ENCODE measurements at places on chromosomes 3 and 15.

DNA sequence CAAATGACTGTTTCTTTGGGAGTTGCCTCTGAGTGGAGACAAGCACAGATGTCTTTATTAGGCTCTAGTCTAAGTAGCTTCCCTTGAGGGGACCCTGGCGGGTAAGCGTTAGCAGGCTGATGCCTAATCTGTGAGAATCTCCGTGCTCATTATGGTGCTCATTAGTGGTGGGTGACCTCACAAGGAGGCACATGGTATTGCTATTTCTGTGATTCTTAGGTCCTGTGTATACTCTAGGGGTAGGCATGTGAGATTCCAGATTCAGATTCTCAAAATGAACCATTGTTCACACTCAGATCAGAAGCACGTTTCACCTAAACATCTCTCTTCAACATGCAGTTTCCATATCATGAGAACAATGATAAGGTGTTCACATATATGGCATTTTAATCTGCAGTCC, 809.7 kb downstream of the NR2F2 start:
- DNase-seq: no peak

- DNase-seq: peak; percentile 95
Measured at GRCh38 chr3:27559835-27560234, 75.7 kb upstream of the SLC4A7 start.

DNA sequence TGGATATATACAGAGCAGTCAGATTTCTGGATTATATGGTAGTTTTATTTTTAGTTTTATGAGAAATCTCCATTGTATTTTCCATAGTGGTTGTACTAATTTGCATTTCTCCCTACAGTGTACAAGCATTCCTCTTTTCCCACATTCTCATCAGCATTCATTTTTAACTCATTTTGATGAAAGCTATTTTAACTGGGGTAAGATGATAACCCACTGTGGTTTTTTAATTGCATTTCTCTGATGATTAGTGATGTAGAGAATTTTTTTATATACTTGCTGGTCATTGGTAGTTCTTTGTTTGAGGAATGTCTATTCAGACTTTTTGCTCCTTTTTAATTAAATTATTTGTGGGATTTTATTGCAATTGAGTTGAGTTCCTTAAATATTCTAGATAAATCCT, 903.6 kb downstream of the DIPK2A start:
- no peak for DNase-seq

- peak; percentile 70 for DNase-seq
Measured at GRCh38 chr15:51332206-51333147, 5.9 kb downstream of the CYP19A1 start.

DNA sequence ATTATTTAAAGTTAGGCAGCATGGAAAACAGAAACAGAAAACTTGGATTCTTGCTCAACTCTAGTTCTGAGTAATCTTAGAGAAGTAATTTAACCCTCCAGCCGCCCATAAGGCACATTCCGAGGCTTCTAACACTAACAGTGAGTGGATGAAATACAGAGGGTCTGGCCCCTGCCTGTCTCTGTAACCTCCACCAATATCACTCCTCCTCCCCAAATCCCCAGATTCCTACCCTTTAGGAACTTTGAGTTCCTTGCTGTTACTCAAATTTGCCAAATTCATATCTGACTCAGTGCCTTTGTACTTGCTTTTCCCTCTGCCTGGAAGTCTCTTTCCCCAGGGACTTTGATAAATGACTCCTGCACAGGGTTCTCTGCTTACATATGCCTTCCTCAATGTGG, 112.5 kb upstream of the TGFBR2 start:
- DNase-seq: no peak

DNA sequence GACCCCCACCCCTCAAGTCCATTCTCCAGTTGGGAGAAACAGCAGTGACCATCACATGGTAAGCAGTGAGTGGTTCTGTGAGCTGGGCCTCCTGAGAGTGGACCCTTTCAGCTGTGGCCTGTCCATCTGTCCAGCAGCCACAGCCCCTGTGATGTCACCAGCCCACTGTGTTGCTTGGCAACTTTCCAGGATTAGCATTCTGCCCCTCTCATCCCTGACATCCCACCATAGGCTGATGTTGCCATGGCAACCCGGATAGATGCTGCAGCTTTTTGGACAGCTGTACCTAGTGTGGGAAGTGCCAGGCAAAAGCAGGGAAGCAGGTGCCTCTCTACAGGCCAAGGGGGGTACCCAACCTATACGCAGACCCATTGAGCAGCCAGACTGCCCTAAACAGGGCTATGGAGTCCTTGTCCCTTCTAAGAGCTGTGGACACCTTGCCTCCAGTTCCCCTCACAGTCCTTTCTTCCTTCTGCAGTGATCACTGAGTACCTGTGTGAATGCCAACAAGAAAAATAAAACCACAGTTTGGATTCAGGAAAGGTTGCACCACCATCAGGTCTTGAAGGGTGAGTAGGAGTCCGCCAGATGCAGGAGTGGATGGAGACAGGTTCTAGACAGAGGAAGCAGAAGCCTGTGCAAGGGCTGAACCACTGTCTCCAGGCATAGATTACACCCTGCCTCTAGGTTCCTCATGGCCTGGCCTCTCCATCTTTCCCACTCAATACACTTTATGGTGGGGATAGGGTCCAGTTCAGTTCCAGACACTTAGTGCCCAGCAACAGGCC, at the start of gene DNAH1:
TSS of gene DNAH1 (plus strand) at position 343 of the 788 bp plus-strand sequence. CDS start 6,124 bp downstream, outside the sequence.
- DNase-seq: no peak

DNA sequence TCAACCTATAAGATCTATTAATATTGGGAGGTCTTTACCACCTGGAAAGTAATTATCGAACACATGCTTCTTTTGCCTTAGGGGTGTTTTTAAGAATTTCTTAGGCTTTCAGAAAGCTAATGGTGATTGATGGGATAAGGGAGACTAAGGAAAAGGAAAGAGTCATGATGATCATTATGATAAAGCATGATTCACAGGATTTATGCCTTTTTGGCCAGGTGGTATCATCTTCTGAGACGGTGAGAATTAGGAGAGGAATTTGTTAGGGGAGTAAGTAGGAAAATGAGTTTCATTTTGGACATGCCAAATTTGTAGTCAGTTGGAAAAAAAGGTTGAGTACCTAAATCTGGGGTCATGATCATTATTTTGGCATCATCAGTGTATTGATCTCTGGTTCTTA, 8.9 kb downstream of the ARMC8 start:
- DNase-seq: no peak

DNA sequence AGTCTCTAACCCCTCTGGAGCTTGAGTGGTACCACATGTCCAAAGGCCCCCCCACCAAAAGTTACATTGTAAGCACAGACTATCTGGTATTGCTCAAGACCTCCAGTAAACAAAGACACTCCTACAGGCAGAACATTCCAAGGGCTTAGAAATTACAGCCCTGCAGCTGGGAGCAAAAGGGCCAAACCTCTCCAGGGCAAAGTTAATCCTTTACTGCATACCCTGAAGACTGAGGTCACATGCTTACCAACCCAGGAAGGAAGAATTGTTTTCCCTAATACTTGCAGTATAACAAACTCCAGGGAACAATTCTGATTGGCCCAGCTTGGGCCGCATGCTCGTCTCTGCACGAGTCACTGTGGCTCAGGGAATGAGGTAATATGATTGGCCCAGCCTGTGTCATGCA, 266.1 kb upstream of the NR2F2 start:
- peak; percentile 65 for DNase-seq

GRCh38 chr15:93485438-93486327, 396.7 kb upstream of the RGMA start:
- no peak for DNase-seq

DNA sequence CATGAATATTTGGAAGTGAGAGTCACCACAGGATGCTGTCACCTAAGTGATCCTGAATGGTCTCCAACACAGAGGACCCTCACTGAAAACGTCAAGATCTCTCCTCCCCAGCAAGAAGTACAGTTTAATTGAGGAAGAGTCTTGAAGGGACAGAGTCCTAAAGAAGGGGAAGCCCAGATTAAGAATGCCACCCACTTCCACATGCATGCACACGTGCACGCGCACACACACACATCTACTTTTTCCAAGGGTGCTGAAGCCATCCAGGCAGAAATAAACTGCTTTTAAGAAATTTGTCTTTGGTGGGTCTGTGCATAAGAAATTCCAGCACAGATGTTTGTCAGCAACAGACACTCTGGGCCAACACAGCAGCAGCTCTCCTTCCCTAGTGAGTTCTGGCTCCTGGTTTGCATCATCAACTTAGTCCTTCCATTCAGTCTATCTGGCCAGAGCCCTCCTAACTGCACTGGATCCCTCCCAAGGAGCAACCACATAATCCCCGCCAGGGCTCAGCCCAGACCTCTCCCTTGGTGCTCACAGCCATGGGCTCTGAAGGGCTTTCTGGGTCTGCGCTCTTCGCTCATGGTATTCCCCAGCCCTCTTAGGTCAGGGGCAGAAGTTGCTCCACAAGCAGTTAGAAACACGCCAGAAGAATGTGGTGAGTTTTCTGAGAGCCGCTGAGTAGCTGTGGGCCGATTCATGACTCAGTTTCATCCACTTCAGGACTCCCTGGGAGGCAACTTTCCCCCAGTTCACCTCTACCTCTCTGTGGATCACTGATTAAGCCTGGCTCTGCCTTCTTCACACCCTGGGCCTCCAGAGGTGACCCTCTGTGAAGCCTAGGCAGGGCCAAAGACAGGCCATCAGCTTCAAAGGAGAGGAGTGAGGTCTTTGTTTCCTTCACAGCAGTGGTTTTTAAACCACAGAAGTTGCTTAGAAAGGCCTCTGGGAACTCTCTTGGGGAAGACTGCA, 132.6 kb upstream of the LIPC start:
- no peak for DNase-seq

GRCh38 chr3:8713901-8714759, 19.5 kb upstream of the CAV3 start:
- DNase-seq: peak; percentile 25

- DNase-seq: no peak
Measured at GRCh38 chr3:129598000-129598381, 8.5 kb downstream of the PLXND1 start.

GRCh38 chr3:186458306-186459107, 85.7 kb downstream of the CRYGS start:
- DNase-seq: no peak

DNA sequence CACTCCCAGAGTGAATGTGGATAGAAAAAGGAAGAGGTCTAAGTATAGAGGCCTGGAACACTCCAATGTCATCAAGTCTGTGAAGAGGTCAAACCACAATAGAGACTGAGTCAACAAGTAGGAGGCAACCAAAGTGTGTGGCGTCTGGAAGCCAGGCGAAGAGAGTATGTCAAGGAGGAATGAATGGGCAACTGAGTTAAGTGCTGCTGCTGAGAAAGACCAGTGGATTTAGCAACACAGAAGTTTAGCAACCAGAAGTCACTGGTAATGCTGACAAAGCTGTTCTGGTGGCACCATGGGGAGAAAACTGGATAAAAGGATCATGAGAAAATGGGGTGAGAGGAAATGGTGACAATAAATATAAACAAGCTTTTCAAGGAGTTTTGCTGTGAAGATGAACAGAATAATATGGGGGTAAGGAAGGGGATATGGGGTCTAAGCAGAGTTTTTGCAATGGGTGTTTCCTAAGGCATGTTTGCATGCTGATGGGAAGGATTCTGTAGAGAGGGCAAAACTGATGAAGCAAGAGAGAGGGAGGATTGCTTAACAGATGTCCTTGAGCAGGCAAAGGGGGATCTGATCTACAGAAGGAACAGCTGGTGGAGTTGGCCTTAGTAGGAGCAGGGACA, 38.4 kb downstream of the PCOLCE2 start:
- peak; percentile 93 for DNase-seq

Data from cardiac muscle cell (in vitro differentiated cells and primary cell).